ENCODE measurements at places on chromosomes 4 and X.

GRCh38 chr4:139523076-139523475 is 32.9 kb downstream of the SETD7 start:
- DNase-seq = no peak

- no peak for DNase-seq
These were observed 11.4 kb downstream of the PBDC1 start for GRCh38 chrX:76184276-76184675.

DNA sequence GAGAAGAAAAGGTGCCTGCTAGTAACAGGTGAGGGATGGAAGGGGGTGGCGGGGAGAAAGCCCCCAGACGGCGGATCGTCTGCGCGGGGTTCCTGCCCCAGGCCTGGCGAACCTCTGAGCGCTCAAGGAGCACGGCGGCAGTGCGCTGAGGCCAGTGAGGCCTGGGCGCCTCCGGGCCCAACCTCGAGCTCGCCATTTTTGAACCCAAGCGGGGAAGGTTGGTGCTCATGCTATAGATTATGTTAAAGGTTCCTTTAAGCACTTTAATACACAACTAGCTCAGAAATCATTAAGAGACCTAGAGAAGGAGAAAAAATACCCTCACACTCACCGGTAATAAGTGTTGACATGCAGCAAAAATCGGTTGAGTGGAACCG is 7.9 kb downstream of the PITX2 start:
- no peak for DNase-seq

GRCh38 chr4:98473046-98473445 is 185.4 kb downstream of the TSPAN5 start:
- peak; percentile 60 for DNase-seq

GRCh38 chr4:153514688-153515426 is 48.7 kb downstream of the TMEM131L start:
- peak; percentile 52 for DNase-seq

DNA sequence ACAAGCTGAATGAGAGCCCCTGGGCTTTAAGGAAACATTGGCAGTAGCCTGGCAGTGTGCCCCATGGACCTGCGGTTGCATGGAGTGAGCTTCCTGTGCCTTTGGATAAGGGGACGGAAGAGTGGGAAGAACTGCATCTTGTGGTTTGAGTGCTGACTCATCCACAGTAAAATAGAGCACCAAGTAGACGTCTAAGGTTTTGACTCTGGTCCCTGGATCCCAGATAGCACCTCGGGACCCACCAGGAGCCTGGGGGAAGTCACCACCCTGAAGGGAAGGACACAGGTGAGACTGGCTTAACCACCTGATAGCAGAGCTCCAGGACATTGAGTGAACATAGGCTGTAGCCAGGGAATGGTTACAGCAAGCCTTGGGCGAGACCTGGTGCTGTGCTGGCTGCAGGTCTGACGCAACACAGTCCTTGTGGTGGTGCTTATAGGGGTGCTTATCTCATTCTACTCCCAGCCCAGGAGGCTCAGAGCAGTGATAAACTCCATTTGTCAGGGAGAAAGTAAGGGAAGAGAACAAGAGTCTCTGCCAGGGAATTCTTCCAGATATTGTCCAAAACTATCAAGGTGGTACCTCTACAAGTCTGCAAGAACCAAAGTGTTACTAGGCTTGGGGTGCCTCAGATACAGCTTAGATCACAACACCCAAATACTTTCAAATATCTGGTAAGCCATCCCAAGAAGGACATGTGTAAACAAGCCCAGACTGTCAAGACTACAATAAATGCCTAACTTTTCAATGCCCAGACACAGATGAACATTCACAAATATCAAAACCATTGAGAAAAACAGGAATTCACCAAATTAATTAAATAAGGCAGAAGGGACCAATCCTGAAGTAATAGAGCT is 123.6 kb upstream of the TET2 start:
- peak; percentile 84 for DNase-seq

DNA sequence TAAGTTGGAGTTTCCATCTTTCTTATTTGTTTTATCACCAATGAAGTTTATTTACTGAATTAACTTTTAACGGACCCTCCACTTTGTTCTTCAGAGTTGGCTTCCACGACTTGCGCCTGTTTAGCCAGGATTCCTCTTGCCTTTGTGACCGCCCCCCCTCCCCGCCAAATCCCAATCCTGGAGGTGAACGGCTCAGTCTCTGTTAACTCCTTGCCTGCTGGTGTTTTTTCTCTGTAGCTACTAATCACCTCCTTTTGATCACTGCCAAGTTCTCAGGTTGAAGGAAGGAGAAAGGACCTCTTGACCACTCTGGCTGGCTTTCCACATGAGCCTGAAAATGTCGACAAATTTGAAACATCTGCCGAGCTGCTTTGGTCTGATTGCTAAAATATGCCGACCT is 46.8 kb upstream of the BCOR start:
- no peak for DNase-seq

DNA sequence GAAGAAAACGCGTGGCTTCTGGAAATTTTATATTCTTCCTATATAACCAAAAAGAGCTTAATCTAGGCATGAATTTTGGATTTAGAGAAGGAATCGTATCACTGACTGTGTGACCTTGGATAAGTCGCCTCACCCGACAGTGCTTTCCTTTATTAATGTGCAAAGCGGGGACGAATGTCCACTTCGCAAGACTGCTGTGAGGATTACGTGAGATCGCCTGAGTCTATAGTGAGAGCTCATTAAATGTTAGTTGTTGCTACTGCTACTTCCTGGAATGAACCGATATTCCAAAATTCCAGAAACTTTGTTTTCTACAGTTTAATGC is 448 bp upstream of the TBC1D8B start:
- no peak for DNase-seq

DNA sequence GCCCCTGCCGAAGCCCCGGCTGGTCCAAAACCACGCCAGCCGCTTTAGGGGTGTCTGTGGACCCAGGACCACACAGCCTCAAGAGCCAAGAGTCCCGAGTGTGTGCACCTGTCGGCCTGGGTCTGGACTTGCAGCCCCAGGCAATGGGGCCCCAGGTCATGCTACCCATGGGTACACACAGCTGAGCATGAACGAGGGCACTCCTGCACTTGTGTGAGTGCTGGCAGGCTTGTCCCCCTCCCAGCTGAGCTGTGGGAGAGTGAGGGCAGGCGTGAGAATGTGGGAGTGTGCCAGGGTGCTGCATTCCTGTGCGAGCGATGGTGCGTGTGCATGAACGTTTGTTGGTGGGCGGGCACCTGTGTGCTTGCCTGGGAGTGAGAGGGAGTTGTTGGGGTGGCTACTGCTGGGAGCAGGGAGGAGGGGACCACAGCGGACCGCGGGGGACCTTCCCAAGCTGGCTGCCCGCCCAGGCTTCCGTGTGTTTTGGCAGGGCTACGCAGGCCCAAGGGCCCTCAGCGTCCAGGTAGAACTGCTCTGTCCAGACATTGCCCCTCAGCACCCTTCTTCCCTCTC is 30.8 kb downstream of the BLOC1S4 start:
- no peak for DNase-seq

DNA sequence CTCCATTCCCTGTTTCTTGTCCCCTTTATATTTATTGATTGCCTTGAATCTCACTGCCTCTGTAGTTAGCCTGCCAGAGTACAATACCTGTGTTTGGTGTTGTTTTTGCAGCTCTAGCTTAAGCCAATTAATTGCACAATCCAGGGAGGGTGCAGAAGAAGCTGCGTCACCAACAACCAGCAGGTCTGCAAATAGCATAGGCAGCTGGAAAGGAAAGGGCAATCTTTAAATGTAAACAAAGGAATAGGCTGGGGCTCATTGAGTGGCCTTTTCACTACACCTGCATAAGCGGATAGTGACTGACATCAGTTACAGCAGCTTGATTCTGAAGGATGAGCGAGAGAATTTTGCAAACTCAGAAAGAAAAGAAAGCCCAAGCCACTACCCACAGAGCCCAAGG is 106.8 kb upstream of the RAI2 start:
- DNase-seq = no peak

- DNase-seq = no peak
These were observed 20.6 kb upstream of the KIAA0232 start for GRCh38 chr4:6761649-6762615.

DNA sequence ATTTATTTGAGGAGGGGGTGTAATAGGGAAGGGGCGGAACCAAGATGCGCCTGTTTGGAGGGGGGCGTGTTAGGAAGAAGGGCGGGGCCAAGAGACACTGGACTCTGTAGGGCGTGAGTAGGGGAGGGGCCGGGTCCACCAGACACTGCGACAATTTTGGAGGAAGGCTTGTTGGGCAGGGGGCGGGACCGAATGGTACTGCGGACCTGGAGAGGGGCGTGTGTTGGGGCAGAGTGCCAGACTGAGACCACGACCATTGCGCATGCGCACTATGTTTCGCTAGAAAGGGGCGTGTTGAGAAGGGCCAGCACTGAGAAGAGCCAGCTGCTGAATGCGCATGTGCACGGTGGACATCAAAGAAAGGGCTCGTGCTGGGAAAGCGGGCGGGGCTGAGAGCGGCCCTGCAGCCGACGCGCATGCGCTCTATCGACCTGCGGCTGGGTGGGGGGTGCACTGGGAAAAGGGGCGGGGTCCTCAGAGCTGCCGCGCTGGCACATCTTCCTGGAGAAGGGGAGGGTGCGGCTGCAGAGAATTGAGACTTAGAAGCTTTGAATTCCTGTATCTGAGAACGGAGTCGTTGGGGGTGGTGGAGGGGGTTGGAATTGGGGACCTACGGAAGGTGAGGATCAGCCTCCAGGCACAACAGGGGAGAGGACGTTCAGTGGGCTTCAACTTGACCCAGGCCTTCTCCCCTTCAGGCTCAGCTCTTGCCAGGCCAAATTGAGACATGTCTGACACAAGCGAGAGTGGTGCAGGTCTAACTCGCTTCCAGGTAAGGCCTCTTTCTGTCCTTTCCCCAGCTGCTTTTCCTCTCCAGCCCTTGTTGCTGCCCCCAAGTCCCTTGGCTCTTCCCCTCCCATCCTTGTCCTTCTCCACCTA is 1.3 kb downstream of the MAGED2 start:
- DNase-seq = peak; percentile 92

DNA sequence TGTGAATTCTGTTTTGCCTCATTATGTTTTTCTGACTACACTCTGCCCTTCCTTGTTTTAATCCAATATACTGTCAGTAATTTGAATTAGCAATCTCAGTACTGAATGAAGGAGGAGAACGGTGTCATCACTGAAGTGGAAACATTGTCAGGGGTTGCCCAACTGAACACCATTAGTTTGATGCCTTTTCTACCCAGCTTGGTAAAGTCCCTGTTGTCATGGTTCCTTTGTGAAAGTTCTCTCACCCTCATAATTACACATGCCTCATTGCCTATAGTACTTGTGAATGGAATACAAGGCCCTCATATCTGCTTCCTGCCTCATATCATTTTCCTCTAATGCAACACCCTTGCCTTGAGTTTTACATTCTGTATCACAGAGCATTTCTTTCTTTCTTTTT is 76.9 kb downstream of the RRAGB start:
- DNase-seq = no peak

DNA sequence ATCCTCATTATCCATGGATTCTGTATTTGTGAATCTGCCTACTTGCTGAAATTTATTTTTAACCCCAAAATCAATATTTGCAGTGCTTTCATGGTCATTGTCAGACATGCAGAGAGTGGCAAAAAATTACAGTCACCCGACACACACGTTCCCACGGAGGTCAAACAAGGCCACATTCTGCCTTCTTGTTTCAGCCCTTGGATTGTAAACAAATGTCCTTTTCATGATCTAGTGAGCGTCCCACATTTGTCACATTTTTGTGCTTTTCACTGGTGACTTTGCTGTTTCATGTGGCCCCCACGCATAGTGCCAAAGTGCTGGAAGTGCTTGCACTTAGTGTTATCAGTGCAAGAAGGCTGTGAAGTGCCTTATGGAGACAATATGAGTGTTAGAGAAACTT is 45.0 kb downstream of the SOD3 start:
- no peak for DNase-seq
